ENCODE measurements at places on chromosomes 7 and 10. TPM values are rescaled to one million over a fixed set of nuclear protein-coding genes. Genes with fewer than 3 reads are reported as not detected.

Gene C10orf90
- 22.0 TPM for total RNA-seq

Gene NAT16
- total RNA-seq, result 0.11 TPM

Gene TPST1
- 24.7 TPM for total RNA-seq

Gene TAS2R3
- 0.16 TPM for total RNA-seq

Gene KCTD7
- 8.6 TPM for total RNA-seq

Gene EEF1AKMT2
- total RNA-seq, result 28.7 TPM

Gene CPA2
- not detected for total RNA-seq

Gene URGCP
- total RNA-seq, result 24.5 TPM

Gene OR2A42
- total RNA-seq, result not detected

Gene NEUROG3
- total RNA-seq, result not detected

Gene COA1
- 153 TPM for total RNA-seq

Gene GRM8
- 1.1 TPM for total RNA-seq

Gene TCERG1L
- total RNA-seq, result not detected

Gene PDE1C
- 100 TPM for total RNA-seq

Gene PRSS37
- not detected for total RNA-seq

Gene CYP26C1
- total RNA-seq, result 0.04 TPM

Gene IGF2BP3
- 146 TPM for total RNA-seq

Gene CNPY1
- total RNA-seq, result not detected

Gene PIP
- total RNA-seq, result not detected

Gene ACSM6
- total RNA-seq, result not detected

Gene GSDME
- total RNA-seq, result 20.0 TPM

Gene MEOX2
- total RNA-seq, result 52.5 TPM

Gene GNB2
- total RNA-seq, result 96.3 TPM

Gene MIOS
- total RNA-seq, result 27.4 TPM

Data from A375 (cell line).